ENCODE measurements at places on chromosomes 3 and 15.

GRCh38 chr3:123627673-123628670 is 43.1 kb upstream of the HACD2 start:
- DNase-seq, result no peak

GRCh38 chr3:76266511-76266910 is 481.2 kb upstream of the ZNF717 start:
- DNase-seq, result no peak

DNA sequence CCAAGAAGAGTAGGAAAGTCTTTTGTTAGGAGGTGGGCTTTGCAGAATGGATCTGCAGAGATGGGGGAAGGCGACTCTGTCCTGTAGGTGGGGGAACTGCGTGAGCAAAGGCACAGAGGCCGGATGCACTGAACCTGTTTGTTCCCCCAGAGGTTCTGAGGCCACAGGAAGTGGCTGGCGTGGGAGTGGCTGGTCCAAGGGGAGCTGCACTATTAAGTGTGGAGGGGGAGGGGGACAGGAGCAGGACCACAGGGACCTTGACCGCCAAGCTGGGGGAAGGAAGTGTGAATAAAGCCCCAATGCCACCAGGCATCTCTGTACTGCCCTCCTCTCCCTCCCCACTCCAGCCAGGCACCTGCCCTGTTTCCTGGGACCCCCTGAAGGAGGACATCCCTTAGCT is 51.8 kb downstream of the CYP11A1 start:
- DNase-seq, result no peak

DNA sequence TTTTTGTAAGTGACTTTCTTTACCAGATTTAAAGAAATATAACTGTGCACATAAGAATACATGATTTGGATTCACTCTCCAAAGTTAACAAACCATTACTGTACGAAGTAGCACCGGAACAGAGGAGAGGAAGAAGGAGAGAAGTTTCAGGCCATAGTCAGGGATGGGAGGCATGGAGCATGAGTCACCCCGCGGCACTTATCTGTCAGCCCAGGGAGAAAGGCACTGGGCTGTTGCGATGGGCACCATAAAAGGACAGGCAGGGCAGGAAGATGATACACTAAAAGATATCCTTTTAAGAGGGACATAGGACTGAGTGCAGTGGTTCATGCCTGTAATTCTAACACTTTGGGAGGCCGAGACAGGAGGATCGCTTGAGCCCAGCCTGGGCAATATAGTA is 37.0 kb downstream of the TTC23 start:
- no peak for DNase-seq

GRCh38 chr15:66588537-66588936 is 22.7 kb upstream of the LCTL start:
- no peak for DNase-seq

DNA sequence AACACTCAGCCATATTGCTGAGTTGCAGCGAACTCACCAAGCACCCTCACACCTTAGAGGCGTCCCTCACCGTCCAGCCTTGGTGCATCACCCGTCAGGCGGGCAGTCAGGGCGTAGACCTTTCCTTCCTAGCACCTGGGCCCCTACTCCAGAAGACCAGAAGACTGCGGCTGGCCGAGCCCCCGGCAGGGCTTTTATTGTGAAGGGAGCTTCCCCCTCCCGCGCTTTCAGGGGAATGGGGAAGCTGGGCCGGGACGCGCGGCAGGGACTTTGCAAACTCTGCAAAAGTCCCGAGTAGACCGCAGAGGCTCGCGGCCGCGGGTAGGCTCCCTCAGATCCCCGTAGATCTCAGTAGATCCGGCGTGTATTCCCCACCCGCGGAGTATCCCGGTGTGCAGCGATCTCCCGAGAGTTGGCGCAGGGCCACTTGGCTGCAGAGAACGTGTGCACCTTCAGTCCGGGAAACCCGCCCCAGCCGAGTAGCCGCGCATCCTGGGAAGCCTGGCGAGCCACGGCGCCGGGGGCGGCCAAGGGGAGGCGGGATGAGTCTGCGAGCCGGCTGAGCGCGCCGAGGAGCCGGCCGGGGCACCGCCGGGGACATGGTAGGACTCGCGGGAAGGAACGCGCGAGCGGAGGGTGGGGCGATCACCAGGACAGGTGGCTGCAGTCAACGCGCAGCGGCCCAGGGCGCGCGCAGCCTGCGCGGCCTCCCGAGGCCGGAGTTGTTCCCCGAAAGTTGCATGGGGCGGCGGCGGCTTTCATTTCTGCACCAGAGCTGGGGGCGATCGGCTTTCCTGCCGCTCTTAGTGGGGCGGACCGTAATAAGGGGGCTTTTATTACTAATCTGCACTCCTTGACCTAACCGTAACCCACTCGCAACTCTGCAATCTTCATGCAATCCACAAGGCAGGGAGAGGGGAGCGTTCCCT is at the start of gene GASK1A:
GASK1A (plus strand) TSS at position 268 of the 929 bp plus-strand sequence; CDS start at position 600, 332 bp downstream.
- DNase-seq, result no peak

DNA sequence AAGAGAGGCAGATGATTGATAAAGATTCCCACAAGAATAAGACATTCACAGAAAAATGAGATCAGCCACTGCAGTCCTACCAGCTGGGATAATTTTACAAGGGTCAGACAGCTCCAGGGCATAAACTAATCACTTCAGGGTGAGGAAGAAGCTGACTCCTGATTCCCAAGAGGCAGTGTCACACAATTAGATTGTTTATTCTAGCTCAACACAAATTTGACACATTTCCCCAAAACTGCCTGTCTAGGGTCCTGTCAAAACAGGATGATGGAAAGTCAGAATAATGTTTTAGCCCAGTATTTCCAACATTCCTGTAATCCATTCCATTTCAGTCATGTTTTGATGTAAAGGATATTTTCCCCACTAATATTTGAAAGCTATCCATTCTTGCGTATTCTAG is 110.8 kb downstream of the TNIK start:
- no peak for DNase-seq

- DNase-seq, result no peak
These were observed 23.9 kb upstream of the PIGZ start for GRCh38 chr3:196992461-196993065.

GRCh38 chr15:45129651-45130129 is at the start of the genes DUOX1 and DUOXA1:
Gene DUOX1, plus strand, starts transcription at chr15:45129994. Its CDS starts 1,973 bp downstream, at chr15:45131967.
Gene DUOXA1, minus strand, starts transcription at chr15:45129879. Its CDS starts 6,865 bp downstream, at chr15:45123014.
- DNase-seq, result peak; percentile 8
